SW480 (cell line): ENCODE measurements at places on chromosomes 3 and 15.

DNA sequence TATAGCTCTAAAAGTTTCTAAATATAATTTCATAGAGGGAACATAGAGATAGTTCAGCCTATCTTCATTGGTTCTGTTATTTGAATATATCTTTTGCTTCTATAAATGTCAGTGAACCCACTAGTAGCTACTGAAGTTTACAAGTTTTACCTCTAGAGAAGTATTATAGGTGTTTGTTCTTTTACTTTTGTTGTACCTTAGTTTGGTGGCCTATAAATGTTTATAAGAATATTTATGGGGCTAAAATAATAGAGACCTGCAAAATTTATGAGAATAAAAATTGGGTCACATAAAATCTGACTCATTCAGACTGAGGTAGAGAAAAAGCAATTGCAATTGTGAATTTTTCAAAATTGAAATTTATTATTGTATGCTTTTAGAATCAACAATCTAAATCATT lies 162.6 kb downstream of the SERPINI1 start:
- no peak for DNase-seq

GRCh38 chr15:101541501-101542292 lies 52.2 kb upstream of the PCSK6 start:
- DNase-seq = no peak

- DNase-seq = no peak
These were observed 16.2 kb downstream of the PLCL2 start for GRCh38 chr3:16900779-16901440.

GRCh38 chr3:105865016-105865623 lies 3.7 kb downstream of the CBLB start:
- no peak for DNase-seq

DNA sequence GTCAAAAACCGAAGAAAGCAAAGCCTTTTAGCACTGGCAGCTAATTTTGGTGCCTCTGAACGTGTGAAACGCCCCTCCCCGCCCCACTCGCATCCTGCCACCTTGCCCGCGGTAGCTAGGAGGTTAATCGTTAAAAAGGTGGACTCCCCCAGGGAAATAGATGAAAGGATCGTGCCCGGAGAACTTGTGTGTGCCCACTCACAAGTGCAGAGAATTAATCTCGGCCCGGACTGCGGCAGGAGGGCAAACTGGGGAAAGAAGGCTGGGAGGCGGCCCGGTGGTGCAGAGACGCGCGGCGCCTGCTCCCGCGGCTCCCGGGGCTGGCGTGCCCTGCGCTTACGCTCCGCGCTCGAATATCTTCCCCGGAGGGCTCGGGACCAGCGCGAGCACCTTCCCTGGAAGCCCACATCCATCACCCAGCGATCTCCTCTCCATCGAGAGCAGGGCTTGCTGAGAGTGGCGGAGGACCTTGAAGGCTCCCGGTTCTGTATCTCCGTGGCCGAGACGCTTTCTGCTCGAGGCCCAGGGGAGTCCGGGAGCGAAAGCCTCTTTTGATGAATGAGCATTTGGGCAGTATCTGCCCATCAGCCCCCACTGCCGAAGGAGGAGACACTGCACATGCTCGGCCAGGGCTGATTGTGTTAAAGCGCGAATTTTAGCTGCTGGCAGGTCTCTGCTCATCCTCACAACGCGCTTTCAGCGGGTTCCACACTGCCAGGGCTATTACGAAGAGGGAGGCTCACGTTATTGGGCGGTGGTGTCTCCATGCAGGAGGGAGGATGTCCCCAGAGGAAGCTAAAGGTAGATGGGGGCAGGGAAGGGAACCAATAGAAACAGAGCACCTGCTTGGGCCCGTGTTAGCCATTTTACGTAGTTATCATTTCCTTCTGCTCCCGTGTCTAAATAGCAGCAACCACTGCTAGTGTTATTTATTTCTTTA lies 1.3 kb upstream of the SPTSSB start:
- DNase-seq = peak; percentile 15

DNA sequence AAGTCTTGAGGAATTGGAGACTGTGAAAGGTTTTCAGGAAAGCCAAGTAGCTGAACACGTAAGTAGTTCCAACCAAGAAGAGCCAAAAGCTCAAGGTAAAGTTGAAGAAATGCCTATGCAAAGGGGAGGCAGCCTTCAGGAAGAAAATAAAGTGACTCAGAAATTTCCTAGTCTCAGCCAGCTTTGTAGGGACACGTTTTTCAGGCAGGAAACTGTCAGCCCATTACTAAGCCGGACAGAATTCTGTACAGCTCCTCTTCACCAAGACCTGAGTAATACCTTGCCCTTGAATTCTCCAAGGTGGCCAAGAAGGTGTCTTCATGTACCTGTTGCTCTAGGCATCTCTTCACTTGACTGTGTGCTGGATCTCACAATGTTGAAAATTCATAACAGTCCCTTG lies 48.6 kb downstream of the CDAN1 start:
- no peak for DNase-seq

GRCh38 chr3:39892068-39892467 lies 82.7 kb downstream of the MYRIP start:
- no peak for DNase-seq

DNA sequence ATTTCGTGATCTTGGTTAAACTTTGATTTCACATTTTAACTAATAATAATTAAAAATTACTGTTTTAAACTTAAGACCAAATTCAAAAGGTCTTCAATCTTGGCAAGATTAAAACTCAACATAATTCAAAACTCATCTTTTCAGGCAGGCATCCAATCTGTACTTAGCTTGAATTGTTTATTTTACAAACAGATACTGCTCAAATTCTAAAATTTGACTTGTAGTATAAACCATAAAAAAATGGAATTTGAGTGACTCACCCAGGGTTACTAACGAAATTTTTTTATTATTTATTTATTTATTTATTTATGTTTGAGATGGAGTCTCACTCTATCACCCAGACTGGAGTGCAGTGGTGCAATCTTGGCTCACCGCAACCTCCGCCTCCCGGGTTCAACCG lies 64.4 kb downstream of the GAP43 start:
- no peak for DNase-seq

GRCh38 chr15:100728371-100729201 lies 126.2 kb downstream of the ASB7 start:
- DNase-seq = no peak

- no peak for DNase-seq
These were observed 208.4 kb upstream of the ZPLD1 start for GRCh38 chr3:102226463-102226862.

GRCh38 chr3:39433642-39434041 lies 27.1 kb downstream of the RPSA start:
- no peak for DNase-seq

GRCh38 chr15:86327230-86327865 lies 247.7 kb downstream of the AGBL1 start:
- DNase-seq = no peak

DNA sequence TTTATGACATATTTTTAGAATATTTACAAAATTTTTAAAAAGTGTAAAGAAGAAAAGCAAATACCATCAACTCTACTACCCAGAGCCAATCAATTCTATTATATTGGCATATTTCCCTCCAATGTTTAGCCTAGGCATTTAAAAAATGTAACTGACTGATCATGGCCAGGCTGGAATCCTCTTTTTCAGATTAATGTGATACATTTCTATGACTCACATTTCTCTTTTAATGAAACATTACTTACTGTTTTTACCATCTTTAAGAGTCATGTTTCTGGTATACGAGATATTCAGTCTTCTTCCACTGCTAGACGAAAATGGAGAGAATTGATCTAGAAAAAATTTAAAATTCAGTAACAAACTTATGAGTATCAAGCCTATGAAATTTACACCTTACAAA lies 53.4 kb upstream of the DCUN1D1 start:
- DNase-seq = no peak

GRCh38 chr3:132311841-132312240 lies 5.4 kb upstream of the ACP3 start:
- no peak for DNase-seq

DNA sequence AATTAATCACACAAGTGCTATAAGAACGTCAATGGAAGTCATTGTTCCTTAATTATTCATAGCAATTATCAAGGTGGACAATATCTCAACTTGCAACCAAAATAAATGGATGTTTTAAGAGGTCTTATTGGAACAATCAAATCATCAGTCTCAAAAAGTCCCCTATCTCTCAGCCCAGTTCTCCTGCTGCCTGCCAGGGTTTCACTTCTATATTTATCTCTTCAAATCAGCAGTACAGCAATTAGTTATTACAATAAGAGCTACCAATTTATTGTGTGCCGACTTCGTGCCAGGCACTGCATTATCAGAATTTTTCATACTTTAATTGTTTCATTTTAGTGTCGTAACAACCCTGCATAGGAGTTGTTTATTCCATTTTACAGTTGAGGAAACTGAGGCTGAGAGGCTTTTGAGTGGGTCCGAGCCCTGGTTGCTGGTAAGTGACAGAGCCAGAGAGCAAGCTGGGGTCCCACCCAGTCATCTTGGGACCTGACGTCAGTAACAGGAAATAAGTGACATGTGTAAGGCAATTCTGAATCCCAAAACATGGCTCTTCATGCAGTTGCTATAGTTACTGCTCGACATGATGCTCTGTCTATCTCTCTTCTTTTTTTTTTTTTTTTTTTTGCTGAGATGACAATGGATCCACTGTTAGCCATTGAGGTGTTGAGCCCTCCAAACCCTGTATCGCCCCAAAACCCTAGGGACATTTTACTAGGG lies 8.8 kb upstream of the KCTD6 start:
- DNase-seq = no peak

DNA sequence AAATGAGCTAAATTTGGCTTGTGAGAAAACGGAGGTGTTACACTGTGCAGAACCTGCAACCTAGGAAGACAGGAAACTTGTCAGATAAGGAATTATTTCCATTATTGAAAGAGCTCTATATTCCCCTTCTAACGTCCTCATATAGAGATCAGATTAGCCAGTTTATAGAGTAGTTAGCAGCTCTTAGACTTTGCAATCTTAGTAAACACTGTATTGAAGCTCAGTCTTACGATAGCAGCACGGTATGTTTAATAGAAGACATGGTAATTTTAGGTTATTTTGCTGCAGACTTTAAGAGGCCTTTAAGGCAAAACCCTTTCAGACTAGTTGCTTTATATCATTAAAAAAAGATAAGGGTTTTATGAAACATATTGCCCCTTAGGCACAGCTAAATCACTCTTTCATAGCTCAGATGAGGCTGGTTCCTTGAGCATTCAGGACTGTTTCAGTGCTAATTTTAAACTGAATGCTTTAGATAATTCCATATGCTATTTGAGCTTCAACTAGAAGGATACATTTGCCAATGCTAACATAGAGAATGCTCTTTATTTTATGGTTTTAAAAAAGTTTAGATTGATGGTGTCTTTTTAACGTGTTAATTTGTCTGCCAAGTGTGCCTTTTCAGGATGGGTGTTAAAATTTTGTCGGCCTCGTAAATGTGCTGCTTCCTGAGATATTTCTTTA lies 234.3 kb downstream of the PYDC2 start:
- DNase-seq = no peak

DNA sequence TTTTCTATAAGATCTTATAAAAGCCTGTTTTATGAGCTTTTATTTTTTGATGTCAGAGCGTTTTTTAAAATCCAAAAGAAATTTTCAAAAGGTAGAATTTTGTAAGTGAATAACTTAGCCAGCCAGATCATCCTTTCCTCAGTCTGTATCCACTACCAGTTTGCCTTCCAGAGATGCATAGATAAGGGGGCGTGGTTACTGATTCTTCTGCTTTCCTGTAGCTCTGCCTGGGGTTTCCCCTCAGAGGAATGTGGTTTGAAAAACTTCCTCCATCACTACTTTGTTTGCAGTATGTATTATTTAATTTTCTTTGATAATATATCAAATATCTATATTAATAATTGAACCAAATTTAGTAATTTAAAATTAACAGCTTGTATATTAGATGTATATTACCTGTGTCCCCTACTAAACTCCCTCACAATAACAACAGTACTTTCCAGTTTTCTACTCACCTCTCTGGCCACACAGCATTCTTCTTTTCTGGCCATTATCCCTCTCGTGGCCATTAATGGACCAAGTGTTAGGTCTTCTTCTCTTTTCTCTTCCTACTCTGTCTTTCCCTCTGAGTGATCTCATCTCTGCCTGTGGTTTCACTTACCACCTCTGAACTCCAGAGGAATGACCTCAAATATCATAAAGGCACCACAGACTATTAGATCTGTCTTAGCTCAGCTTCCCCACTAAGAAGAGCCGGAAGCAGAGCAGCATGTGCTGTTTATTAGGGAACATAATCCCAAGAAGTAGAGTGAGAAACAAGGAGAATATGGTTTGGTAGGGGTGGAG lies 239.7 kb downstream of the UBE2E2 start:
- DNase-seq = peak; percentile 18

DNA sequence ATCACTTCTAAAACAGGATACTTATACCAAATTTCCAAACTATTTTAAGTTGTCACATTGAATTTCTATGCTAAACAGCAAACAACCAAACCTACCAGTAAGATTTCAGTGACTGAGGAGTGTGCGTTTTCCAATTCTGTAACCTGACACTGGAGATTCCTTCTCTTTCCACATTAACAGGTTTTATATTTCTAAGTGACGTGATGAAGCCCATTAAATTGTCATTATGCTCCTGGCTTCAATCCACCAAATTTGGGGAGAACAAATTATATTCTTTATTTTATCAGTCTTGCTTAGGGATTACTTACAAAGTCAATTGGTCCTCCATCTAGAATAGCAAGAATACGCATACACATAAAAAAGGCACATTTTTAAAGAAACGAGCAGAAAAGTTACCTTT lies 764.8 kb upstream of the NR2F2 start:
- no peak for DNase-seq

DNA sequence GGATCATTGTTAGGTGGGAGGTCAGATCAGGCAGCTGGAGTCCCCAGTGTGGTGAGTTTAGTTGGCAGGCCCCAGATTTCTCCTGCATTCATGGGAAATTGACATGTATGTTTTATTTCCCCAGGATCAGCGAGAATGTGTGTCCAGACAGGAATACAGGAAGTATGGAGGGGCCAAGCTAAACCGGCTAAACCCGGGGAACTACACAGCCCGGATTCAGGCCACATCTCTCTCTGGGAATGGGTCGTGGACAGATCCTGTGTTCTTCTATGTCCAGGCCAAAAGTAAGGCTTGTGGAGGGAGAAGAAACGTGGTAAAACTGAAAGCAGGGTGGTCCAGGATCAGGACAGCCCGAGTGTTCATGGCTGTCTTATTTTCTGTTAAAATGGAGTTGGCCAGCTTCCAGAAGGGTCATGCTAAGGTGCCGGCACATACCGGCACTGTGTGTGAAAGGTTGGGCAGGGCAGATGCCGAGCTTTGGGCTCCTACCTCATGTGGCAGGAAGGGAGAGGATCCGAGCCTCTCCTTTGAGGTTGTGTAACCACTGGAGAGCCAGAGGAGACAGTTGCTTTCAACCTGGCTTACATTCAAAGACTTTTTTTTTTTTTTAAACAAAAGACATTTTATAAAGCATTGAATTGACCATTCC lies 83.1 kb downstream of the PGPEP1L start:
- DNase-seq = no peak

GRCh38 chr15:25882466-25882865 lies 19.3 kb upstream of the ATP10A start:
- no peak for DNase-seq

- no peak for DNase-seq
These were observed 77.8 kb downstream of the GHSR start for GRCh38 chr3:172370419-172370818.

DNA sequence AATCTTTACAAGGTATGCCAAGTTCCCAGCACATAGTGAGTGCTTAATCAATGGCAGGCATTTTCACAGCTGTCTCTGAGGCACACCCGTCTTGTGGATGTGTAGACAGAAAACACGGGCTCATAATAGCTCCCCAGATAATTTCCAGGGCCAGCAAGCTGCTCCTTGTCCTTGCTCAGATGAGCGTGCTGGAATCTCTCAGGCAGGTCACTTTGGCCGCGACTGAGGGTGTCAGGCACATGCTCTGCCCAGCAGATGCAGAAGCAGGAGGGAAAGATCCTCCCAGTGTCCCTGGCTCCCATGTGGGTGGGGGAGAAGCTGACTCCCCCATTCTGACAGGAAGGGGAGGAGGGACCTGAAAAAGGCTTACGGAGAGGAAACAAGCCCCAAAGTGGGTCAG lies 35.6 kb upstream of the SLC6A1 start:
- no peak for DNase-seq
